ENCODE measurements at places on chromosomes 13 and 19.

GRCh38 chr13:27474751-27475268, 24.4 kb upstream of the MTIF3 start:
- no peak for DNase-seq

DNA sequence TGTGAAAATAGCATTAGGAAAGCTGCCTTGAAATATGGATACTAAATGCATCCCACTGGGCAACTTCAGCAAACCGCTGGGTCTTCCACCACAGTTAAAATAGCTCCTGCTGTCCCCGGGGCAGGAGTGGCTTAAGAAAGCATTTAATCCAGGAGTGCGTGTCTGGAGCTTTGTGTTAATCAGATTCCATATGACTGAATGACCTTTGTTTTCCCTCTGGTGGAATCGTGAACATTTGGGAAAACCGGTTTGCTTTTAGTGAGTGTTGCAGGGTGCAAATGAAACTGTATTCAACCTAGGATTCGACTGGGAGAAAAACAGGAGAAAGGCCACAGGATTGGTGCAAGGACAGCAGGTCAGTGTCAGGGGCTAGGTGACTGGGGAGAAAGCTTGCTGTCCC, 237.6 kb upstream of the MAB21L1 start:
- no peak for DNase-seq

DNA sequence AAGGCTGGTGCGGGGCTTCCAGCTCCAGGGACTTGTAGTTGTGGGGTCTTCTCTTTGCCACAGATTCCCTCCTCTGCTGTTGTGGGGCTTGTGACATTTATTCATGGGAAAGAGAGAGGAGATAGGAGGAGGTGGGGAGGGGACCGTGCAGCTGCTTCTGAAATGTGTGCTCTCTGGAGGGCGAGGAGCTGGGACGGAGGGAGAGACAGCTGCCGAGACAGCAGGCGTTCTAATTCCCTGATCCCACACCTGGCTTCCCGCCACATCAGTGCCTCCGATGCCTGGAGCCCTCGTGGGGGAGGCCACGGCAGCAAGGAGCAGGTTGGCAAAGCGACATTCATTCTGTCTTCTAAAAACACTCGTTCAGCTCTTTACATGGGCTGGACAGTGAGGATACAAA, 164.4 kb downstream of the USP12 start:
- DNase-seq, result no peak

DNA sequence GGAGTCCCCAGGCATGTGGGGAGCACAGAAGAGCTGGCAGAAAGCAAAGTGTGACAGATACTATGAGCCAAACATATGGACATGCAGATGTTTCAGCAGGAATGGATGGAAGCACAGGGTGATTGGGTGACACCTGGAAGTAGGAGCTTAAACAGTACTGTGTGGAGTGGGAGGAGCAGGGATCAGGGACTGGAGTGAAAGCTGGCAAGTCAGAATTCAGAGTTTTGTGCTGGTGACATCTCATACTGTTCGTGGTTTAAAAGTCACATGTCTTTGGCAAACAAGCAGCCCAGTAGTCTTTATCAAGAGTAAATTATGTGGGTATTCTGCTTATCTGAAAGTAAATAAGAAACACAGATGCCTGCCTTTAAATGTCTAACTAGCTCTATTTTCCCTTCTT, 408.2 kb downstream of the COG6 start:
- peak; percentile 34 for DNase-seq

DNA sequence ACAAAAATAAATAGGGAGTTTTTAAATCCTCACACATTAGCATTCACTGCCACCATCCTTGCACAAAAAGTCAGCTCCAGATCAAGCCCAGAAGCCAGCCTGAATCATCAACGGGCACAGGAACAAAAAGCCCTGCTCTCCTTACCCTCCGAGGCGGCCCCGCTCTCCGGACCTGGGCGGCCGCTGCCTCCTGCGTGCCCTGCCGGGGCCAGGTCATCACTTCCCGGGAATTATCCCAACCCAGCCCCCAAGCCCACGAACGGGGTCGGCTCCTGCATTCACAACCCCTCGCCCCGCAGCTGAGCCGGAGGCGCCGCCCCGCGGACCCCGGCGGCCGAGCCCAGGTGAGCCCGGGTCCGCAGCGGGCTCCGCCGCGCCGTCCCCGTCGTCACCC, 754 bp downstream of the DNAJB1 start:
- DNase-seq, result no peak

GRCh38 chr19:4328243-4328990, 10.2 kb downstream of the STAP2 start:
- peak; percentile 93 for DNase-seq

DNA sequence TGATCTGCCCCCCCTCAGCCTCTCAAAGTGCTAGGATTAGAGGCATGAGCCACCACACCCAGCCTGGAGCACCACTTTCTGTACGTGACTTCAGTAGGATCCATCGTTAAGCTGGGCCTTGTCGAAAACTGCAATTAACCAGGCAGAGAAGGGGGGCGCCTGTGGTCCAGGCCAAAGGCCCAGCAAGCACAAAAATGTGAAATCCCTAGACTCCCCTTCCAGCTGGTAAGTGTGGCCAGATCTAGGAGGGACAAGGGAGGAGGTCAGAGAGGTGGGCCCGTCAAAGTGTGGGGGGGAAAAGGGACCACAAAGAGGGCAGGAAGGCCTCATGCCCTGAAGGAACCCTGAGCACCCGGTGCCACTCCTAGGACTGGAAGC, 13.8 kb downstream of the DDX39A start:
- no peak for DNase-seq

- no peak for DNase-seq
These were observed 96.4 kb downstream of the TUBA3C start for GRCh38 chr13:19085258-19085657.

GRCh38 chr19:29671393-29672160, 6.3 kb downstream of the PLEKHF1 start:
- peak; percentile 66 for DNase-seq

GRCh38 chr19:29293292-29293691, 80.3 kb upstream of the UQCRFS1 start:
- DNase-seq, result no peak

DNA sequence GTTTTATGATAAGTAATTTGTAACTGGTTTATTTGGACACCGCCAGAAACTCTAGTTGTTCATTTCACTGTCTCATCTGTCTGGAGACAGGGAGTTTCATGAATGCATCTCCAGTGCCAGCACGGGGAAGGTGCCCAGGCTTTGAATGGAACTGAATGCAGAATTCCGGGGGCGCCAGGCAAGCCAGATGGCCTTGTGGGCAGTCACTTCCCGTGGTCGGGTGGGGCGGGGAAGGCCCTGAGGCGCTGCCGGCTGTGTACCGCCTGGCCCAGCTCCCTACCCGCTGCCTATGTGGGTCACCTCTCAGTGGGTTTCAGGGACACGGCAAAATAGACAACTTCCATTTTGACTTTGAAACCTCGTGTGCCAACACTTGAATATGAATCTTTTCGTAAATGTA, 28.8 kb upstream of the MCF2L start:
- DNase-seq, result no peak

DNA sequence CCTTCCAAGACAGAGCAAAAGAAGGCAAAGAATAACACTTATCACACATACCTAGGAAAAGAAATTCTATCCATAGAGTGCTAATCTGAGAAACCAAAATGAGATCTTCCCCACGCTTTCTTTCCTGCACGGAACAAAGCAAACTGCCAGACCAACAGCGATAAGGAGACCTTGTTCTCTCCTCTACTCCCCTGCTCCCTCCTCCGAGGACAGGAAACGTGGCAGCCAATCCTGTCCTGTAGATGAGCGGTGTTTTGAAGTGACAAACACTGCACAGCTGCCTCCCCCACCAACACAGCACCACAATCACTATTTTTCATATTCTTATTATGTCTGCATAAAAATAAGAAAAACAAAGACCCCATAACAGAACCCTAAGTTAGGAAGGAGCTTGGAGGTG, 113.9 kb upstream of the IRS2 start:
- no peak for DNase-seq

DNA sequence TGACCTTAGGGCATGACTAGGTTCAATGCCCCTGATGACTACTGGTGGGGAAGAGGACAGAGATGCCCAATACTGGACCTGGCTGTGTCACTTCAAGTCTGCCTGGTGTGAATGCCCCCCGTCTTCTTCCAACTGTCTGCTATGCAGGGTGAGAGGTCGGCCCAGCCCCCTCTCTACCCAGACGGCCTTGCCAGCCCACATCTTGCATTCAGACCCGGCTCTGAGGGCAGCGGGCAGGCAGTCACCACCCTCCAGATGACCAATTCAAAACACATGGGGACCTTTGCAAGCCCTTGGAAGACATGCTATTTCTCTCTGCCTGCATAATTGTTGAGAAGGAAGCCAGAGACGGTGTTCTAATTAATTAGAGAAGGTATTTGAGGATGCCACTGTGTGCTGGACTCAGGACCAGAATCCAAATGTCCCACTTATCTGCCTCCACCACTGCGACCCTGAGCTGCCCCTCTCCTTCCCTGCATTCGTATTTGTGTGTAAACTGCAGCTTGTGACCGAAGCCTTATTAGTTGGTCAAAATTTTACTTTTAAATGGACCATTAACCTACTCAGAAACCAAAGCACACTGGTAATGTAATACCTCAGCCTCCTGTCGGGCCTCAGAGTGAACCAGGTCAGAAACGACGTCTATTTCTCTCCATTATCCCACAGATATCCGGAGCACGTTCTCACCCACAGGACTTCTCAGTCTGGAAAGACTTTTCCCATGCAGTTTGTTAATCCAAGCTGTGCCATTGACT, 407.0 kb downstream of the ZNF536 start:
- no peak for DNase-seq

- DNase-seq, result peak; percentile 16
These were observed 819.8 kb downstream of the PCDH9 start for GRCh38 chr13:66410314-66410713.

DNA sequence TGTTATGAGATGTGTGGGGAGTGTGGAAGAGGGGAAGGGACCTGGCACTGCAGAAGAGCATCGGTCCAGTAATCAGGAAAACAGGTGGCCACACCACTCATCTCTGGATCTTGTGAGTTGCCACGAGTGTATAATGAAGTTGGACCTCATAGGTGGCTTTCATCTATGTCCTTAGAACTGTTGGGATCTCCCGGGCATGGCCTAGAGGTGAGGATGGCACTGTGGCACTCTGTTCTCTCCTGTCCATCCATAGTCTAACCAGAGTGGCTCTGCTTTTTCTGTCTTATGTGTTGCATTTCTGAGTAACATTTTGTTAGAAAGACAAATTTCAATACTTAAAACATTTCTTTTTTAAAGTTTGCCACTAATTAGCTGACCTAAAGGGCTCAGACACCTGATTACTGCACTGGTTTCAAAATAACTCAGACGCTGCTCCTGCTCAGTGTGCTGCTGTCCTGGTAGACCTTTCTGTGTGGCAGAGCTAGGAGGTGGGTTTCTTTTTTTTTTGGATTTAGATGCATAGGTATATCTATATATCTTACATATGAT, 5.5 kb downstream of the CNMD start:
- DNase-seq, result no peak

DNA sequence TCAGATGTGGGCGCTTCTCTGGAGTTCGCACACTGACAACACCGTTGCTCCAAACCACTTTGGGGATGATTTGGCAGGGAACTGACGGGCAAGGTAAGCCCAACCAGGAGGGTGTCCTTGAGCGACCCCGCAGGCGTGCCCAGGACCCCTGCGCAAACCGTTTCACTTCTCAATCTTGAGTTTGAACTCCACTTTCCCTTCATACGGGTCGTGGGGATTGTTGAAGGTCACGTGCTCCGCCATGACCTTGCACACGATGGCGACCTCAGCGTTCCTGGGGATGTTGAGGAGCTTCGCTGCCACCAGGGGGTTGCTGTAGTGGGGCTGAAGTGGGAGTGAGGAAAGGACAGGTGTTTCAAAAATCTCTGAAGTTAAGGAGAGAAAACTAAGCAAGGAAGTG, 8.8 kb downstream of the ATP4B start:
- DNase-seq, result no peak

DNA sequence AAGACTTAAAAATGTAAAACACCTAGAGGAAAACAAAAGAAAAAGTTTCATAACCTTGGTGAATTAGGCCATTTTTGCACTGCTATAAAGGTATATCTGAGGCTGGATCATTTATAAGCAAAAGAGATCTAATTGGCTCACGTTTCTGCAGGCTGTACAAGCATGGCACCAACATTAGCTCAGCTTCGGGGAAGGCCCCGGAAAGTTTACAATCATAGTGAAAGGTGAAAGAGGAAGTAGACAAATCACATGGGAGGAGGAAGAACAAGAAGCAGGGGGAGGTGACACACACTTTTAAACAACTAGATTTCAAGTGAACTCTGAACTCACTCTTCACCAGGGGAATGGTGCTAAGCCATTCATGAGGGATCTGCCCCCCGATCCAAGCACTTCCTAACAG, 1358.5 kb upstream of the PCDH9 start:
- no peak for DNase-seq

DNA sequence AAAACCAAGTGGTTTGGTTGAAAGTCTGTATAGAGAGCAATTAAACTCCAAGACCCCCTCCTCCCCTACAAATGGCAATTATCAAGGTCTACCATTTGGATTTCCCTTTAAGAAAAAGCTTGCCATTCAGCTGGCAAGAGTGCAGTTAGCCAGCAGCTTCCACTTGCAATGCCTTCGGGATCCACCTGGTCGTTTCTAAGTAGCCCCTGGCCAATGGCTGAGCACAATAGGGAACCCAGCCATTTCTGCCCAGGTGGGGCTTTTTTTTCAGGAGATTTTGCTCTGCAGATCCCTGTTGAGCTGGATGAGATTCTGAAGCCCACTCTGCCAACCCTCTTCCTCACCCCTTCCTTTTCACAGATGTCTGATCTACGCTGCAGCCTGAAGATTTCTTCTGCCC, 26.3 kb downstream of the TGDS start:
- DNase-seq, result no peak

DNA sequence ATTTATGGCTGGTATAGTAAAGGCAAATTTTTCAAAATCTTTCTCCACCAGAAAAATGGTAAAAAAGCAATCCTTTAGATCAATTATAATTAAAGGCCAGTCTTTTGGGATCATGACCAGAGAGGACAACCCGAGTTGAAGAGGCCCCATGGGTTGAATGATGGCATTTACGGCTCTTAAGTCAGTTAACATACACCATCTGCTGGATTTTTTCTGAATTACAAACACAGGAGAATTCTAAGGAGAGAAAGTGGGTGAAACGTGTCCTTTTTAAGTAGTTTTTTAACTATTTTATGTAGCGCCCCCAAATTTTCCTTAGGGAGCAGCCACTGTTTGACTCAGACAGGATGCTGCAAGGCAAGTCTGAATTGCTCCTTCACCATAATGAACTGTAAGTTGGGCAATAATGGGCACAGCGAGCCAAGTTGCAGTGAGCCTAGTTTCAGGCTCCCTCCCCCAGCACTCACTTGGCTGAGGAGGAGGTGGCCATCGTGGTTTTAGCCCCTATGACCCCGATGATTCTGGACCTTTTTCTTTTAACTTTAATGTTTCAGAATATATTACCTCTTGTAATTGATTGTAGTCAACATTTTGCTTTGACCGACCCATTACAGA, 13.6 kb upstream of the ZNF611 start:
- DNase-seq, result peak; percentile 47

DNA sequence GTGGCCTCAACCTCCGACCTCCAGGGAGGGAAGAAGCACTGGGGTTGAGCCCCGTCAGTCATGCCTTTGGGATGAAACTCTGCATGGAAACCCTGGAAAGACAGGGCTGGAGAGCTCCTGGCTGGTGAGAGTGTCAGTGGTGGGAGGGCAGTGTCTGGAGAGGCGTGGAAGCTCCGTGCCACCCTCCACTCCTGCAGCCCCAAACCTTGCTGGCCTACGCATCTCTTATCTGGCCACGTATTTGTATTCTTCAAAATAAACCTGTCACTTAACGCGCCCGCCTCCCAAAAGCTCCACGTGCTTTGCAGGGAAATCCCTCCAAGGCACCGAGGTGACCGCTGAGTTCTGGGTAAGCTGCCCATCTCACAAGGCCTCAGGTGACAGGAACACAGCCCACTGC, 84.3 kb downstream of the TEX29 start:
- DNase-seq, result no peak

Measured in fibroblast of mammary gland (primary cell).